ENCODE measurements at places on chromosomes 16 and 17.

DNA sequence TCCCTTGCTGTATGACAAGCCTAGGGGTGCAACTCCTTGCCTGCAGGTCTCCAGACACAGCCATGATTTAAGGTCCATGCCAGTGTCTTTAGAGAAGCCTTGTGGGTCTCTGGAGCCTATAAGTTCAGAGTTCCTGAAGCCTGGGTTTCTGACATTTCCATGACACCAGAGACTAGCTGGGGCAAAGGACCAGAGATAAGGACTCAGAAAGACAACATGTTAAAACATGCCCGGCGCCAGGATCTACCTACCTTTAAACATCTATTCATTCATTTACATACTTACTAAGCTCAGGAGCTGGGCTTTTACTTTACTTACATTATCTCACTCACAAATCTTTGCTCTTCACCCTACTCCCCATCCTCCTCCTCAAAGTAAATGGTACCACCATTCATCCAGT, 1.5 kb downstream of the MRPL27 start:
- DNase-seq, result no peak
- H3K4me1 ChIP-seq, result peaks cover 6% of the 10 kb centered on the region
- H3K27ac ChIP-seq, result no peak overlapping the region
- peaks cover 8% of the 10 kb centered on the region for H3K36me3 ChIP-seq

DNA sequence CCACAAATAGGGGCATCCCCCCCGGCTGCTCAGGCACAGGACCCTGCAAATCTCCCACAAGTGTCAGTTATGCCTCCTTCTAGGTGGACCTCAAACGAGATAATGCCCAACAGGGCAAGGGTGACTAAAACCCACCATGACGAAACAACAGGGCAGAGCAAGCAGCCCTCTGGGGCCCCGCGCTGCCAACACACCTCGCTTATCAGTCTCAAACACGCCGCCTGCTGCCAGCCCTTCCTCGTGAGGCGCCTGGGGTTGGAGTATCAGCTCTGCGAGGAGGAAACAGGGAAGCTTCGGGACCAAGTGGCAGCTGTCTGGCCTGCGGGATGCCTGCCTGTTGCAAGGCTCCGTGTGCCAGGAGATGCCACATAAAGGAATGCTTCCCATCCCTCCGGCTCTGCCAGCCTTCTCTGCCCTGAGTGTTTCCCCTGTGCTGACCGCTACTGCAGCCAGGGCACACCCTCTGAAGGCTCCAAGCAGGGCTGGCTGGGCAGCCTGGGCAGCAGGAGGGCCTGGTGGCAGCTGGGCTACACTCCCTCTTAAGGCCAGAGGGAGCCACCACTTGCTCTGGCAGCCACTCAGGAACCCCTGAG, 2.5 kb downstream of the SMIM5 start:
- peak overlapping the region; percentile 58 for H3K4me3 ChIP-seq
- no peaks in the 10 kb centered on the region for H3K27me3 ChIP-seq
- no peaks in the 10 kb centered on the region for H3K36me3 ChIP-seq
- peaks cover 42% of the 10 kb centered on the region for H3K4me1 ChIP-seq
- peak overlapping the region; percentile 88 for H3K27ac ChIP-seq

DNA sequence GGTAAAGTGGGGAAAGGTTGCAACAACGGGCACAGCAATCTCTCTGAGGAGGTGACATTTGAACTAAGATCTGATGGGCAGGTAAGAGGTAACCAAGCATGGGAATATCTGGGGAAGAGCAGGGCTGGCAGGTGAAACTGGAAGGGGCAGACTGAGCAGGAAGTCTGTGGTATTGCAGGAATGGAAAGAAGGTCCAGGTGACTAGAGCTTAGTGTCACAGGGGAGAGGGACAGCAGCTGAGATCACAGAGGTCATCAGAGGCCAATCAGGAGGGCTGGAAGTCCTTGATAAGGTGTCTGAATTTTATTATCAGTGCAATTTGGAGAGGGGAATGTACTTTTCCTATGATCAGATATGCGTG, 73.3 kb upstream of the DHX40 start:
- no peak overlapping the region for H3K27ac ChIP-seq
- no peak for DNase-seq
- no peaks in the 10 kb centered on the region for H3K27me3 ChIP-seq
- H3K4me1 ChIP-seq, result no peaks in the 10 kb centered on the region
- H3K4me3 ChIP-seq, result no peak overlapping the region
- no peaks in the 10 kb centered on the region for H3K36me3 ChIP-seq

- no peak for DNase-seq
- H3K36me3 ChIP-seq, result no peaks in the 10 kb centered on the region
- no peaks in the 10 kb centered on the region for H3K4me1 ChIP-seq
- no peak overlapping the region for H3K4me3 ChIP-seq
These were observed 372.3 kb upstream of the MON1B start for GRCh38 chr16:76818606-76819181.

- H3K36me3 ChIP-seq, result no peaks in the 10 kb centered on the region
- no peak overlapping the region for H3K27ac ChIP-seq
- no peak for DNase-seq
- H3K27me3 ChIP-seq, result no peaks in the 10 kb centered on the region
These were observed 89.1 kb downstream of the RGS9 start for GRCh38 chr17:65226227-65226626.

DNA sequence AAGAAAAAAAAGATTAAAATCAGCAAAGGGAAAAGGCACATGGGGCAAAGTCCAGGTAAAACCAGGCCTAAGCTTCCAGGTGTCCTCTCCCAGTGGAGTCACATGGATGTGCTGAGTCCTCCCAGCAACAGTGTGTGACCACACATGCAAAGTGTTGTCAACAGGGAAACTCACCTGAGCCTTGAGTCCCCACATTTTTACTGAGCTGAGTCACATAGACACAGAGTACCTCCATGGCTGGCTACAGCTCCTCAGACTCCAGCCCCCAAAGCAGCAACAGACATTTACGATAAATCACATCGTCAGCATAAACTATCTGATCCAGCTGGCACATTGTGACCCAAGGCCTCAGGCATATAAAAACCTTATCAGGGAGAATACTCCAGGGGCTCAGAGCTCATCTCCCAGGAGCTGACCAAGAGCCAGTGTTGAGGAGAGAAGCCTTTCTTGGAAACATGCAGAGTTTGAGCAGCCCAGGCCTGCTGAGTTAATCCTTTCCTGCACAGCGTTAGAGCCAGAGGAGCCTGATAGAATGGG, 20.5 kb downstream of the ERCC4 start:
- H3K4me3 ChIP-seq, result no peak overlapping the region
- no peak for DNase-seq
- no peaks in the 10 kb centered on the region for H3K4me1 ChIP-seq
- peaks cover 8% of the 10 kb centered on the region for H3K36me3 ChIP-seq
- H3K27ac ChIP-seq, result no peak overlapping the region
- no peaks in the 10 kb centered on the region for H3K27me3 ChIP-seq

DNA sequence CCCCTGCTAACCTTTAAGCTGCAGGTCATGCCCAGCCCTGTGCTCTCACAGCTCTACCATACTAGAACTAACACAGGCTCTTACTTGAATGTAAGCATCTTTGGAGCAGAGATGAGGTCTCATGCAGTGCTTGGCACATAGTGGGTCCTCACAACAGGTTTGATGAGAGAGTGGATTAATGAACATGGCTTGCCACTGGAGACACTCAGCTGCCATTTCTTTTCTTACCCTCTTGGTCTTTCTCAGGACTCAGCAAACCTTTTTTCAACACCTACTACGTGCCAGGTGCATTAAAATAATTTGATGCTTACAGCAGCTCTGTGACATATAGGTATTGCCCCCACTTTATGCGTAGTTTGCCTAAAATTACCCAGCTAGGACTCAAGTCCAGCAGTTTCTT, 133.2 kb downstream of the MSI2 start:
- no peaks in the 10 kb centered on the region for H3K4me1 ChIP-seq
- H3K27me3 ChIP-seq, result no peaks in the 10 kb centered on the region
- no peak for DNase-seq
- H3K36me3 ChIP-seq, result no peaks in the 10 kb centered on the region
- H3K4me3 ChIP-seq, result no peak overlapping the region

DNA sequence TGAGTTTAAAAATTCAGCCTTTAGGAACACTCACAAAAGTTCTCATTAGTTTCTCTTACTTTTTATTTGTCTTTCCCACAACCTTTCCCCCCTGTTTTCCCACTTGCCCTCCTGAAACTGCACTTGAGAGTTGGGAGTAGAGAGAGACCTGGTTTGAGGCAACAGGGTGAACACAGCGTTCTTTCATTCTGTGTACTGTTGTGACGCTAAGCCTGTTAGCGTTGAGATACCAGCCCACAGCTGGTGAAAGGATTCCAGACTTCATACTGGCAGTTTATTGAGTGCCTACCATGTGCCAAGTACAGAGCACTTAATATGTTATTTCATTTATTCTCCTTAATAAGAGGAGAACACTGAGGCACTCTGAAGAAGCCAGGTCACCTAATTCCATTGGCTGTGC, 10.3 kb downstream of the TNRC6C start:
- H3K27ac ChIP-seq, result no peak overlapping the region
- no peaks in the 10 kb centered on the region for H3K4me1 ChIP-seq
- H3K36me3 ChIP-seq, result no peaks in the 10 kb centered on the region
- DNase-seq, result no peak
- H3K27me3 ChIP-seq, result no peaks in the 10 kb centered on the region

GRCh38 chr17:44063704-44064639, 2.5 kb downstream of the LSM12 start:
- H3K4me3 ChIP-seq, result no peak overlapping the region
- peaks cover 16% of the 10 kb centered on the region for H3K36me3 ChIP-seq
- peaks cover 4% of the 10 kb centered on the region for H3K4me1 ChIP-seq
- no peak overlapping the region for H3K27ac ChIP-seq
- no peaks in the 10 kb centered on the region for H3K27me3 ChIP-seq

GRCh38 chr16:5041600-5042133, 7.9 kb upstream of the NAGPA start:
- no peaks in the 10 kb centered on the region for H3K4me1 ChIP-seq
- H3K27me3 ChIP-seq, result no peaks in the 10 kb centered on the region
- no peak overlapping the region for H3K4me3 ChIP-seq
- no peak overlapping the region for H3K27ac ChIP-seq

- no peaks in the 10 kb centered on the region for H3K4me1 ChIP-seq
- H3K36me3 ChIP-seq, result peaks cover 2% of the 10 kb centered on the region
- H3K4me3 ChIP-seq, result no peak overlapping the region
- H3K27ac ChIP-seq, result no peak overlapping the region
These were observed 32.3 kb downstream of the DDX19A start for GRCh38 chr16:70378869-70379493.

DNA sequence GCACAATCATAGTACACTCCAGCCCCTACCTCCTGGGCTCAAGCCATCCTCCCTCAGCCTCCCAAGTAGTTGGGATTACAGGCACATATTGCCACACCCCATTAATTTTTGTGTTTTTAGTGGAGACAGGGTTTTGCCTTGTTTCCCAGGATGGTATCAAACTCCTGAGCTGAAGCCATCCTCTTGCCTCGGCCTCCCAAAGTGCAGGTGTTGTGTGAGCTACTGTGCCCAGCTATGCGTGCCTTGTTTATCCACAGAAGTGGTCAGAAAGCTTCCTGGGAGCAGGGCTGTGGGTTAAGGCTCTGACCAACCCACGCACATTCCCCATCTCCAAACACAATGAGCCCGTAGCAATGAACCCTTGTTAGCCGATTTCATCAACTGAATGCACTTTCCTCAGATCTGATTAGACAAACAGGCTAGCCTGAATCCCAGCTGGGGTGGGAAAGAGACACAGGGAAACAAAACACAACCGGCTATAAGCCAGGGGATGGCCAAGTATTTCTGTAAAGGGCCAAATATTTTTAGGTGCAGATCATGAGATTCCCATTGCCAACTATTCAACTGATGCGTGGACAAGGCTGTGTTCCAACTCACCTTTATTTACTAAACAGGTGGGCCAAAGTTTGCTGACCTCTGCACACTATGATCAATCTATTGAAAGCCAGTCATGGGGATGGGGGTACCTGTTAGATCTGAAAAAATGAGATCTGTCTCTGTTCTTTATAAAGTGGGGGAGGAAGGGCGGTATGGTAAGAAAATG, 193.6 kb downstream of the CPPED1 start:
- DNase-seq, result no peak
- no peaks in the 10 kb centered on the region for H3K27me3 ChIP-seq
- H3K4me1 ChIP-seq, result peaks cover 2% of the 10 kb centered on the region
- H3K4me3 ChIP-seq, result no peak overlapping the region

- H3K27ac ChIP-seq, result no peak overlapping the region
- H3K4me3 ChIP-seq, result no peak overlapping the region
- no peaks in the 10 kb centered on the region for H3K27me3 ChIP-seq
- peaks cover 5% of the 10 kb centered on the region for H3K4me1 ChIP-seq
- no peak for DNase-seq
- H3K36me3 ChIP-seq, result no peaks in the 10 kb centered on the region
These were observed 15.4 kb downstream of the FBXO31 start for GRCh38 chr16:87368029-87368770.

- H3K27ac ChIP-seq, result no peak overlapping the region
- DNase-seq, result peak; percentile 58
- H3K4me3 ChIP-seq, result no peak overlapping the region
- no peaks in the 10 kb centered on the region for H3K4me1 ChIP-seq
- H3K36me3 ChIP-seq, result no peaks in the 10 kb centered on the region
These were observed 470 bp upstream of the CDK3 start for GRCh38 chr17:76000016-76000754.

GRCh38 chr17:79075861-79076406, 1.3 kb downstream of the ENGASE start:
- H3K27ac ChIP-seq, result no peak overlapping the region
- peaks cover 17% of the 10 kb centered on the region for H3K36me3 ChIP-seq
- no peak overlapping the region for H3K4me3 ChIP-seq
- DNase-seq, result no peak
- H3K4me1 ChIP-seq, result no peaks in the 10 kb centered on the region

DNA sequence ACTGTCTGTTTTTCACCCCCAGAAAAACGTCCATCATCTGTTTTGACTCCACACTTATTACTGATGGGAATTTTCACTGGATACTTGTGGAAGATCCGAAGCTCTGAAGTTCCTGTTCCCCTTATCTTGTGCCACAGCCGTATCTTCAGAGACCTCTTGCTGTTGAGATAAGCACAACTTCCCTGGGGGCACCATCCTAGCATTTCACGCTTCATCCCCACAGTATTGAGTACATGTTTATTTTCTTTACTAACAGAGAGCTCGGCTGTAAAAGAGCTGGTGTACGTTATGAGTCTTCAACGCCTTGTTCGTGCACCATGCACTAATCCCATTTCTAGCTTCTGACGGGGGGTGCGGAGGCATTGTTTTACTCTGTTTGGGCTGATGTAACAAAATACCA, 813.6 kb upstream of the EEF2KMT start:
- no peaks in the 10 kb centered on the region for H3K4me1 ChIP-seq
- H3K36me3 ChIP-seq, result no peaks in the 10 kb centered on the region
- DNase-seq, result no peak
- H3K4me3 ChIP-seq, result no peak overlapping the region
- no peak overlapping the region for H3K27ac ChIP-seq

- peak; percentile 96 for DNase-seq
- H3K27ac ChIP-seq, result peak overlapping the region; percentile 80
- H3K4me3 ChIP-seq, result no peak overlapping the region
- H3K27me3 ChIP-seq, result no peaks in the 10 kb centered on the region
- peaks cover 67% of the 10 kb centered on the region for H3K4me1 ChIP-seq
- H3K36me3 ChIP-seq, result peaks cover 4% of the 10 kb centered on the region
These were observed 6.7 kb downstream of the ITGA3 start for GRCh38 chr17:50062293-50063243.

All from kidney (tissue), 22 donors.